ENCODE measurements at places on chromosomes 11 and 22.
A peak's percentile ranks its signal among the peaks of the same experiment; 100 is the strongest.

DNA sequence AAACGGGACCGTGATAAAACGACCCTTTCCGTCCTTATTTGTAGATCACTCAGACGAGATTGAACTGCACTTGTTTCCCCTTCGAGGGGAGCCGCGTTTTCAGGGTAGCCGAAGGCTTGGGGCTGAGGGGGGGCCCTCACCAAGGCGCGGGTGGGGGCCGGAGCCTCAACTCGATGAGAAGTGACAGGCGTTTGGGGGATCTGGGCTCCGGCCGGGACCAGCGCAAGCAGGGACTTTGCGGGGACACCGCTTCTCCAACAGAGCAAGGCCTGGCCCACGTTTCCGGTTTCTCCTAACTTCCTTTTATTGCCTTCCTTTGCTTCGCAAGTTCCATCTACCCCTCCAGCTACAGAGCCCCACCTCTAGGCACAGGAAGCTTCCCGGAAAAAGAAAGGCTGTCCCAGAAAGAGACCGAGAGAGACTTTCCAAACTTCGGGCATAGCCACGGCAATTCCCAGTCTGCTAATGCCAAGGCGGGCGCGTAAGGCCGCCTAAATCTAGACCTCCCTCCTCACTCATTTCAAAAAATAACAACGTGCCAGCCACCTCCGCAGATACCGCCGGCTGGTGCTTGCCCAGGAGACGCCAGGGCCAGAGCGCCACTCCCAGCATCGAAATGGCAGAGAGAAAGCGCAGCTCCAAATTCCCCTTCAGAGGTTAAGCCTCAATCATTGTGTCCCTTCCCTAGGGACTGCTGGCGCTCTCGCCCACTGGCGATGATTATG is 6.6 kb downstream of the PAX6 start:
- DNase-seq = no peak

- no peak for DNase-seq
Measured at GRCh38 chr22:49753961-49754695, 73.5 kb downstream of the BRD1 start.

DNA sequence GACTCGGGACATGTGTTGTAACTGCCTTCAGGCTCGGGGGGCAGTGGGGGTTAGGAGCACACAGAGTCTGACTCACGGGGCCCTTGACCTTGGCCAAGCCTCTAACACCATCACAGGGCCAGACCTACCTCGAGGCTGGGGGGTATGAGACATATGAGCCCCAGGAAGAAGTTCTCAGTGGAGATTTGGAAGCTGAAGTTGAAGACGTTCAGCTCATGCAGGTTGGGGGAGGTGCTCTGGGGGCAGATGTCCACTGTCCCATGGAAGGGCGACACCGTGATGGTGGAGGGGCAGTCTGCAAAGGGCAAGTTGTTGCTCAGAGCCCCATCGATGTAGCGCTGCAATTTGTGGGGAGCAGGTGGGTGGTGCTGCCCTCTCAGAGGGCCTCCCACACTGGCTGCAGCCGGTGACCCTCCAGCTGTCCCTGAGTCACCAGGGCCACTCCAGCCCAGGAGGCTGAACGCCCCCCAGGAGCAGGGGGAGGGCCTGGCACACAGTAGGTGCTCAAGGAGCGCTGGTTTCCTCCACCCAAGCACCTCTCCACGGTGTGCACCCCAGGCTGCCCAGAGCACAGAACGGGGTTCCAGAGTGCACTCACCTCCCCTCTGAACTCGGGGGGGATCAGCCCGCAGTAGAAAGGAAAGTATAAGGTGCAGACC is 2.5 kb downstream of the PNPLA5 start:
- no peak for DNase-seq

GRCh38 chr11:35040221-35040942 is 98.6 kb upstream of the CD44 start:
- DNase-seq = peak; percentile 29

DNA sequence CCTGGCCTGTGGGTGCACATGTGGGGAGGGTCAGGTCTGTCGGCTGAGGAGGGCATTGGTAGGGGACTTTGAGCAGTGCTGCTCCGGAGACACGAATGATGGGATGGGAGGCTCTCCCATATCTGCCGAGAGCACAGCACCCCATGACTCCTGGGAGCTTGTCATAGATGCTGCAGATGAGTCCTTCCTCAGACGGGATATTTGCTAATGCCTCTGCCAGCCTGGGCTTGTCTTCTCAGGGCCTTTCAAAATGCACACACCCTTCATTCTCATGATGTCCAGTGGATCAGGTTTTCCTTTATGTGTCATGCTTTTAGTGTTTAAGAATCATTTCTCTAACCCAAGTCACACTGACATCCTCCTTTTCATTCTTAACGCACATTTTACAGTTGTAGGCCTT is 8.1 kb upstream of the RNH1 start:
- DNase-seq = no peak

GRCh38 chr22:28761449-28761755 is 11.1 kb upstream of the CCDC117 start:
- DNase-seq = no peak

- DNase-seq = no peak
Measured at GRCh38 chr22:25447067-25447685, 117.3 kb upstream of the GRK3 start.

DNA sequence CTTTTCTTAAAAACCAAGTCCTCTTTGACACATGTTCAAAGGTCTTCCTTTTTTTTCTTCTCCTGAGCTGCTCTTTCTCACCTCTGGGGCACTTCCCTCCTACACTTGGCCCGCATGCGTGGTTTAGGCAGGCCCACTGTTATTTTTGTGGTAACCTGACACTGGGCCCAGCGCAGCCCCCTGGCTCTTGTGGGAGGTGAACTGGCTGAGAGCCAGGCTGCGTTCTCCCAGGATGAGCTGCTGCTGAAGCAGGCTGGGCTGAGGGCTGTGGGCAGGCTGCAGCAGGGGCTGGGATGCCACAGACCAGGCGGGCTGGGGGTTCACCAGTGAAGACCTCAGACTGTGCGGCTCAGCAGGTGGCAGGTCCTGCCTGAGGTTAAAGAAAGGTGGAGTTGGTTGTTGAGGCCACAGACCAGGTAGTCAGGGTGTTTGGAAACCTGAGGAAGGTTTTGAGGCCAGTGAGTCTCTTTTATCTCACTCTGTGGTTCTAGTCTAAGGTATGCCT is 72.4 kb downstream of the TEAD1 start:
- no peak for DNase-seq

DNA sequence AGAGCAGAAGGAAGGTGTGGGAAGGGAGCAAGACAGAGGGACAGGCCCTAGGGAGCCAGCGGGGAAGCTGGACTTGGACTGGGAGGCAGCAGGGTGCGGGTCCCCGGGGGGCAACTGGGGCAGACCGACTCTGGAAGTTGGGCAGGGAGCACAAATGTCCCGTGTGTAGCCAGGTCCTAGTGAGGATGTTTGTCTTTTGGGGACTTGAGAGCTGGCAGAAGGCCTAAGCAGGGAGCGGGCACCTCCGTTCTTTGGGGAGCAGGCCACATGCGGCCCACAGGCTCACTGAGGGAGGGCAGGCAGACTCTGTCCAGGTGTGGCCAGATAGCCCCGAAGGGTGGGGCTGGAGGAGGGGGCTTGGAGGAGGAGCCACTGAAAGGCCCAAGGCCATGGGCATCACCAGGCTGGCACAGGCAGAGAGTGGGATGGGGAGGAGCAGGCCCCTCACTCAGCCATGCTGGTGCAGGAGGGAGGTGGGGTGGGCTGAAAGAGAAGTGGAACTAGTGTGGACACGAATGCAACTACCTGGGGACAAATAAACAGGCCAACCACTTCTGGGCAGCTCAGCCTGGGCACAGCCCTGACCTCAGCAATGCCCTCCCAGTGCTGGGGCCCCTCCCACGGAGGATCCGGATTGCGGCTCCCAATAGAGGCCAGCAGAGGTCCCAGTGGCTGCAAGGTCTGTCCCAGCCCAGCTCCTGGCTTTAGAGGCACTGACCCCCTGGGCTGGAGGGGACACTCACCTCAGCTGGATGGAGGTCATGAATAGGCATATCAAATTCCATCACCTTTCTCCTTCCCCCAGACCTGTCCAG is 1.3 kb upstream of the SCARF2 start:
- no peak for DNase-seq

Measured in activated T-cell treated with anti-CD3 and anti-CD28 coated beads for 48 hours (primary cell).